NCI-H345 (cell line): ENCODE measurements at places on chromosomes 5 and 9.

DNA sequence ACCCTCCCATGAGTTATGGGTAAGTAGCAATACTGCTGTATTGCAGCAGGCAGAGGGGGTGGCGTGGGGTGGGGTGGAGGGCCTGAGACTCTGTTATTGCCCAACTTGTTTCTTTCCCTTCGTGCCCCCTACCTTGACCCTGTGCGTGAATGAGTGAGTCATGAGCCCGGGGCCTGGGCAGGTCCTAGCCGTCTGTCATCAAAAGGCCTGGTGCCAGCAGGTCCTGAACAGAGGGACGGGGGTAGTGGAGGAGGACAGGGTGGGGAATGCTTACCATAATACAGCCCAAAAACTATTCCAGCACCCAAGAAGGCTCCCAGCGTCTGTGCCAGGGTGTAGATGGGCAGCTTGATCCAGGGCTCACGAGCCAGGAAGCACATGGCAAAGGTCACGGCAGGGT lies 4.3 kb downstream of the AQP3 start:
- DNase-seq, result no peak

GRCh38 chr5:177957241-177957640 lies 38.8 kb downstream of the PROP1 start:
- DNase-seq, result no peak

DNA sequence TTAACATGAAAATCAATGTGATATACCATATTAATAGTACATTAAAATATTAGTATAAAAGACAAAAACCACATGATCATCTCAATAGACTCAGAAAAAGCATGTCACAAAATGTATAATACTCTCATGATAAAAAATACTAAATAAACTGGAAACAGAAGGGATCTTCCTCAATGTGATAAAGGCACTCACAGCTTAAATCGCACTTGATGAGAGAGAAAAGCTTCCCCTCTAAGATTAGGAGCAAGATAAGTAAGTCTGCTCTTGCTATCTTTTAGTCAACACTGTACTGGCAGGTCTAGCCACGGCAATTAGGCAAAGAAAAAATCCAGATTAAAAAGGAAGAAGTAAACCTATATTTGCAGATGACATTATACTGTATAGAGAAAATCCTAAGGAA lies 21.8 kb upstream of the MSH3 start:
- DNase-seq, result no peak

GRCh38 chr5:96920744-96921355 lies 15.0 kb upstream of the LNPEP start:
- DNase-seq, result no peak

GRCh38 chr5:168301593-168302390 lies 10.3 kb downstream of the WWC1 start:
- DNase-seq, result peak; percentile 68

DNA sequence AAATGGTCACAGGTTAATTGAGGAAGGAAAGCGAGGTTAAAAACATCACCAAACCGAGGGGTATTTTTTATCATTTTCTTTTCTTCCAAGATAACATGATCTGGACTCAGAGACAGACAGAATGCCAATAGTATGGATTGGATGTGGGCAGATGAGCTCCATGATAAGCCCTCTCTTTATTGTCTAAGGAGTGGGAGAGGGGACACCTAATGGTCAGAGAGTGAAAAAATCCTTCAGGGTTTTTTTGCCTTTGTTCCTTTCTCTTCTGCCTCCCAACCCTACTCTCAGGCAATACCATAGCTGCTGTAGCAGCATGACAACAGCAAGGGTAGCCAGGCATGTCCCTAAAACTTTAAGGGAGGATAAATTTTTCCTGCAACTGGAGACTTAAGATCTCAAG lies 94.7 kb downstream of the DIRAS2 start:
- no peak for DNase-seq

GRCh38 chr5:1133510-1134201 lies 21.8 kb upstream of the SLC12A7 start:
- DNase-seq, result no peak

GRCh38 chr5:61732796-61733195 lies 400.7 kb downstream of the ZSWIM6 start:
- no peak for DNase-seq

GRCh38 chr5:9876451-9876850 lies 246.3 kb upstream of the TAS2R1 start:
- no peak for DNase-seq

DNA sequence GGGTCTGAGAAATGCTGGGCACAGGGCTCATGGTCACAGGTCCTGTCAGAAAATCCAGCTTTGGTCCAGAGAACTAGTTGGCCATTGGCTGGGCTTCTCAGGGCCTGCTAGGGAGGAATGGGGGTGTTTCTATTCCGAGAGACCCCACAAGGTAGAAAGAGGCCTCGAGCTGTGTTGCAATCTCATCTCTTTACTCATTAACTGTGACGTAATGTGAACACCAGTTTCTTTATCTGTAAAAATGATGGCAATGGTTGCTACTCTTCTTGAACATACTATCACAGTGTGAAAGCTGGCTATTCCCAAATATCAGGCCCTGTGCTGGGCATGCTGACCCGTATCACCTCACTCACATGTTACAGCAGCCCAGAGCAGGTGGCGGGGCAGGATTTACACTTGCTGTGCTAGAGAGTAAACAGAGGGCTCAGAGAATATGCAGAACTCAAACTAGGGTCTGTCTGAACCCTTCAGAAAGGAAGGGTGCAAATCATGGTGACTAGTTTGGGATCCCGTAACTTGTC lies 35.7 kb upstream of the SLC25A51 start:
- DNase-seq, result no peak

DNA sequence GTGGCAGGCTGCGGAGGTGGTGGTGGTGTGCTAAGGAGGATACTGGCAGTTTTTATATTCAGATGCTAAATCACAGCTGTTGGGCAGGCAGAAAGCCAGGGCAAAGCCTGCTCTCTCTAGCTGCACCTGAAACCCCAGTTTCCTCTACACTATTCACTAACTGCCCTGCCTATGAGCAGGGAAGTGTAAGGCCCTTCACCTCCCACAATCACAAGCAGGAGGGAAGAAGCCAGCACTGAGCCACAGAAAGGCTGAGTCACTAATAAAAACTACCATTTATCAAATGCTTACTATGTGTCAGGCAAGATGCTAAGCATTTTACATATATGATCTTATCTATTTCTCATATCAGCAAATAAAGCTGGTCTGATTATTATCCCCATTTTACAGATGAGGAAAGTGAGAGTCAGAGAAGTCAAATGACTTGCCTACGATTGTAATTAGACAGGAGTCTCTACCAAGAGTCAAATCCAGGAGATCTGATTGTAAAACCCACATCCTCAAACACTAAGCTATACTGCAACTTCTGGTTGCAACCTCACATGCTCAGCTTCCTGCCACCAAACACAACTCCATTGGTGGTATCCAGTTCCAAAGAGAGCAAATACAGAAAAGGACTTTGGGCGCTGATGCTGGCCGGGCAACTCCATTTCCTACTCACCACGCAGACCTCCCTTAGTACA lies 17.7 kb upstream of the IL6ST start:
- DNase-seq, result peak; percentile 6

- peak; percentile 97 for DNase-seq
Observed at GRCh38 chr5:175778951-175779503, 92.4 kb upstream of the CPLX2 start.

DNA sequence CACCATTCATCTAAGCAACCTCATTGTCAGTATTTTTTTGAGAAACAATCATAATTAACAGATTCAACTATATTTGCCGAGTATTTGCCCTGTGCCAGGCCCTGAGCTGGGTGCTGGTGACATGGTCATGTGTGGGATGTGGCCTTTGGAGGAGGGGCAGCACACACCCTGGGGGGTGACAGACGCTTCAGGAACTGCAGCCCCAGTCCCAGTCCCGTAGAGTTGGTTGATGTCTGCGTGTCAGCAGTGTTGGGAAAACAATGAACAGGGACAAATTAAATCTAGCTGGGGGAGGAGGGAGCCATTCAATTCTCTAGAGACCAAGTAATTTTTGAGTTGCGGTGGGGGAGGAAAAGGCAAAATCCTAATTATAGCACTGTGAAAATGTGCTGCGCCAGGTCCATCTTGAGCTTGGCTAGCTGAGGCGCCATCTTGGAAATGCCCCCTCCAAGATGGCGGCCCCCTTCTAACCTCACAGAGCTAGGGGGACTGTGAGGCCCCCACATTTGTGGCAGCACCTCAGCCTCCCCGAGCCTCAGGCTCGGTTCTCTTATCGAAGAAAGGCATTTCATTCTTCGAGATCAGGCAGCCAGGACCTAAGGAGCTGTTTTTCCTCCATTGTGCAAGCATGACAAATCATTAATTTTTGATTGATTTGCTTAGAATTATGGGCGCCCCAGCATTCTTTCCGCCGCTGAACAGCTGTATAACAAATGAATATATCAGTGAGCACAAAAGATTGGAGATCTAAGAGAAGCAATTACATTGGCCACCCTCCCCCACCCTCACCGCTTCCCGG lies 87.8 kb downstream of the ZNF618 start:
- no peak for DNase-seq

DNA sequence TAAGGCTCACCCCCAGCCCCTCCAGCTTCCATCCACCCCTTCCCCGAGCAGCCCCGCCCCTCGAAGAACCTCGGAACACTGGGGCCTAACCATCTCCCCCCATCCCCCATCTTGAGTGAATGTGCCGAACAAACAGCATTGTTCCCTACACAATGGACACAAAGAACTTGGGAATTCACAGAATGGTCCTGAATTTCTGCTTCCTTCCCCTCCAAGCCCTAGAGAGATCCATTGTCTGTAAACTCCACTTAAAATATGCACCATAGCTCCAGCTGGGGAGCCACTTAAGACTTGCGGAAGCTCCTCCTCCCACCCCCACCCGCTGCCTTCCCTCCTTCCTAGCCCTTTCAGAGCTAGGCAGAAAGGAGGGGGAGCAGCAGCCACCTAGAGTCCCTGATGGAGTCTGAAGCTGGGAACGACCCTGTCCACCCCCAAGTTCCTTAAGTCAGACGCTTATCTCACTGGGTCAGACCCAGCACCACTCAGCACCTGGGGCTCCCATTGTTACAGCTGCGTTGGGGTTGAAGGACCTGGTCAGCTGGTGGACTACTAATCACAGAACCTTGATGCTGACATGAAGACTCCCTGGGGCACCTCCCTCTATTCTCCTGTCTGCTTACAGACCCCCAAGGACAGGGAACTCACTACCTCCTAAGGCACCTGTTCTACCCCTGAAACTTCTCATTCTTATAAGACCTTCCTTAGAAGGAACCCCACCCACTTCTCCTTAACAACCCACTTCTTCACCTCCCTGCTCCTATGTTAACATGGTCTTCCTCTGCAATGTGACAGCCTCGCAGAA lies 61.4 kb downstream of the PCDH1 start:
- no peak for DNase-seq

DNA sequence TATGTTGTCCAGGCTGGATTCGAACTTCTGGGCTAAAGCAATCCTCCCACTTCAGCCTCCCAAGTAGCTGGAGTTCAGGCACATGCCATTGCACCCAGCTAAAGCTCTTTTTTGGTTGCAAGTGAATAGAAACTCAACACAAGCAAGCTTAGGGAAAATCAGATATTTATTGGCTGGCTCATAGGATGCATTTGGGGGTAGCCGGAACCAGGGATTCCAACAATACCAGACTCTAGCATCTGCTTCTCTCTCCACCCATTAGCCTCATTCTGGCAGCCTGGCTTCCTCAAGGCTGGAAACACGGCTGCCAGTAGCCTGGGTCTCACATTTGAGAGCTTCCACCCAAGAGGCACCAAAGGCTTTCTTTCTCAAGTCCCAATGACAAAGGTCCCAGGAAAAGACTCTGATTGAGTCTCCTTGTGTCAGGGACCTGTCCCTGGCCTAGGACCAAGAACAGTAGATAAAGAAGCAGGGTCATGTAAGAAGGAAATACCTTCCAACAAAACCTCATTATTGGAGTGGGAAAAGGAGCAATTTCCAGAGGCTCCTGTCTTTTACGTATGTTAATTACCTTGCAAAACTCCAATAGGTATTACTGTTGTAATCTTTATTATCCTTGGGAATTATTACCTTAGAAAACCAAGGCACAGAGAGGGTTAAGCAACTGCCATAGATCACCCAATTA lies 23.0 kb upstream of the B4GALT1 start:
- DNase-seq, result no peak

GRCh38 chr5:63025679-63026078 lies 447.1 kb downstream of the LRRC70 start:
- DNase-seq, result no peak

DNA sequence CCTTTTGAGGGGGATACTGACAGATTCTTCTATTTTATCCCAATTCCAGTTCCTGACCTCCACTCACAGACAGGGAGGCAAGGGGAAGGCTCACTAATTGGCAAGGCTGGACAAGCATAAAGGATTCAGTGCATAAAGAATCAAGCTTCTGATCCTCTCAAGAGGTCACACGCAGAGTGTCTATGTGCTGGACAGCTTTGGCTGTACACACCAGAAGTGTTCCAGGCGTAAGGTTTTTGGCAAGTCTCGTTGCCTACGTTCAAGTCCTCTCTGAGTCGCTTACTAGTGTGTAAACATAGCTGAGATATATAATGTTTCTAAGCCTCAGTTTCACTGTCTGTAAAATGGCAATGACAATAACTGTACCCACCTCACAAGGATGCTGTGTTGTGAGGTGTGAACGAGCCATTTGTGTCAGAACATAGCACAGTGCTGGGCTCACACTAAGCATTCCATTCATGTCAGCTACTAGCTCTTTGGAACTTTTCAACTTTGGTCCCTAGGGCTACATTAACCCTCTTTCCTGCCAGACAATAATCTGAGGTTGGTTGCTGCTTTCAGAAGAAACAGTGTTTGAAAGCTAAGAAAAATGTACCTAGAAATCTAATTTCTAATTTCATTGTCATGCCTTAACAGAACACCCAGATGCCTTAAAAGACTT lies 52.1 kb downstream of the PALM2AKAP2 start:
- DNase-seq, result no peak

- DNase-seq, result peak; percentile 17
Observed at GRCh38 chr5:132557478-132558172, 848 bp downstream of the RAD50 start.

GRCh38 chr9:100125910-100126309 lies 26.9 kb downstream of the INVS start:
- DNase-seq, result no peak

GRCh38 chr5:66949066-66949465 lies 247.5 kb downstream of the CD180 start:
- no peak for DNase-seq

GRCh38 chr9:103789686-103790085 lies 304.4 kb upstream of the SMC2 start:
- no peak for DNase-seq

GRCh38 chr5:80083101-80083890 lies 48.1 kb downstream of the THBS4 start:
- peak; percentile 63 for DNase-seq

- peak; percentile 95 for DNase-seq
Observed at GRCh38 chr9:6080154-6080716, 64.8 kb upstream of the RANBP6 start.

- DNase-seq, result peak; percentile 31
Observed at GRCh38 chr5:56838409-56839039, 23.2 kb downstream of the MAP3K1 start.

- no peak for DNase-seq
Observed at GRCh38 chr9:125346080-125346732, 84.6 kb downstream of the GAPVD1 start.

GRCh38 chr9:36576866-36577265 lies 4.2 kb downstream of the MELK start:
- DNase-seq, result no peak

- DNase-seq, result no peak
Observed at GRCh38 chr9:27864644-27865438, 291.6 kb upstream of the C9orf72 start.

GRCh38 chr5:82197550-82197949 lies 80.6 kb downstream of the RPS23 start:
- DNase-seq, result no peak
